Amygdala (tissue), 56 donors: ENCODE measurements at places on chromosomes 11 and 22.
A peak's percentile ranks its signal among the peaks of the same experiment; 100 is the strongest.

DNA sequence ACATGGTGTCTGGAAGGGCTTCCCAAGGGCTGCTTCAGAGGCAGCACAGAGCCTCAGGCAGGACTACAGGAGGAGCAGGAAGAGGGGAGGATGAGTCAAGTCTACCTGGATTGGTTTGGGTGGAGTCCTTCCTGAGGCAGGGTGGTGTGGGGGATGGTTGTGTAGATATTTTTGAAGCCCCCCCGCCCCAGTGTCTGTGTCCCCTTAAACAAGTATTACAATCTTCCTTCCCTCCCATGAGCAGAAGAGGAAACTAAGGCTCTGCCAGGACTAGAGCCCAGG lies 34.7 kb upstream of the FCHSD2 start:
- no peak for DNase-seq

- no peak for DNase-seq
Observed at GRCh38 chr11:128920666-128921065, 22.0 kb downstream of the TP53AIP1 start.

DNA sequence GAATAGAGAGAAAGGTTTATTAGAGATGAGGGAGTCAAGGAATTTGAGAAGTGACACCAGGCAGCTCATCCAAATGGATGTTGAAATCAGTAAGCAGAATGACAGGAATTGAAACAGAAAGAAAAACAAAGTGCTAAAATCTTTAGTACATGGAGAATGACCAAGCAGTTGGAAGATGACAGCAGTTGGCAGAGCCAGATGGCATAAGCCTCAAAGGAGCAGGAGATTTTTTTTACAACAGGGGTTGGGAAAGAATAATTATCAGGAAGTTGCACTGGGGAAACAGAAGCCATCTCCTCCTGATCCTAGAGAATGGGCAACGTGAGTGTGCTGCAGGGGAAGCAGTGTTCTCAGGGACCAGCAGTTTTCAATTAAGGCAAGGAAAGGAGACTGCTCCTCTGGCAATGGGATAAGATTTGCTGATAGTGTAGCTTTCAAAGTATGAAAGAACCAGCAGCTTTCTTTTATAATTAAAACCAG lies 28.9 kb downstream of the RAB39A start:
- DNase-seq = no peak

DNA sequence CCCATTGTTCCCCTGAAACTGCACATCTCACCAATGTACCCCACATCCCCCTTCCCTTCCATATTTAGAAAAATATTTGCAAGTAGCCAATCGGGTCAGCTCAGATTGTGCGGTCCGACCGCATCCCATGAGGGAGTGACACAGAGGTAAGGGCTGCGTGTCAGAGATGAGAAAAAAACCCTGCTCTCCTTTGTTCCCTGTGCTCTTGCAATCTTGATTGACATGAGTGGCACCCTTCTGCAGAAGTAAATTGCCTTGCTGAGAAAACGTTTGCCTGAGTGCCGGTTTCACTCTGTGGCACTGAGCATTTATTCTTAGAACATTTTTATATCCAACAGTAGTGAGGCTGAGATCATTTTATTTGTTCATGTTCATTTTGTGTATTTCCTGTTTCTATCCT lies 81.6 kb upstream of the CCDC90B start:
- no peak for DNase-seq

- DNase-seq = no peak
Observed at GRCh38 chr22:25166266-25167040, 33.2 kb upstream of the CRYBB3 start.

- no peak for DNase-seq
Observed at GRCh38 chr11:66987158-66987620, 12.1 kb downstream of the C11orf86 start.

DNA sequence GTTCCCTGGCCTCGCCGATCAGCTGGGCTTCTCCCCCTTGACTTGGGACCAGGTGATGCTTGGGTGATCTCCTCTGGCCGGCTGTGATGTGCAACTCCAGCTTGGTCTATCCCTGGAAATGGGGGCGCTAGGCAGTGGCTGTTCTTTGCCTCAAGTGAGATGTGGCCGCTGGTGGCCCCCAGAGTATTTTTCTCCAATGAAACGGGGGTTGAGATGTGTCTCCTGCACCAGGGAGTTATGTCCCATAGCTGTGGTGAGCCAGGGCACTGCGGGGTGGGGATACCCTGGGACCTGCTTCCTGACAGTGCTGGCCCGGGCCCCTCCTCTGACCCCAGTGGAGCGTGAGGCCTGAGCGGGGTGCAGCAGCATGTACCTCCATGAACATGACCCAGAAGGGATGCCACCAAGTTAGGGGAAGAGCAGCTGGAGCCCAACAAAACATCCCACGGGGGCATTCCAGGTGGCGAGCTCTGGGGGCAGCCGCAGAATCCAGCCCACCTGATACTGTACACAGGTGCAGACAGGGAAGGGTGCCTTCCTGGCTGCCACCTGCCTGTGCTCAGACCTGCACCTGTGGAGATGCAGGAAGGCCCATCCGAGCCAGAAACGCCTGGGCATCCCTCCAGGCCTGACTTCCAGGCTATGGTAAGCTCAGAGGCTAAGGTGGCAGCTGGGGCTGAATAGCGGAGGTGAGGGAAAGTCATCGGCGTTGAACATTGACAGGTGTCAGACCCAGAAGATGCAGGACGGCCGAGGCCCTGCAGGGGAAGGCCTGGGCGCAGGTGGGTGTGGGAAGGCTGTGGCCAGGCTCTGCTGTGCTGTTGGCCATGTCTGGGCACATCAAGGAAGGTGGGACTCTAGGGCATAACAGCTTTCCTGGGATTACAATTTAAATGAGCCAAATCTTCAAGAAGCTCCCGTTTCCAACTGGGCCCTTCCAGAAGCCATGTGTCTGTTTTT lies 97.3 kb downstream of the CTTN start:
- DNase-seq = no peak

DNA sequence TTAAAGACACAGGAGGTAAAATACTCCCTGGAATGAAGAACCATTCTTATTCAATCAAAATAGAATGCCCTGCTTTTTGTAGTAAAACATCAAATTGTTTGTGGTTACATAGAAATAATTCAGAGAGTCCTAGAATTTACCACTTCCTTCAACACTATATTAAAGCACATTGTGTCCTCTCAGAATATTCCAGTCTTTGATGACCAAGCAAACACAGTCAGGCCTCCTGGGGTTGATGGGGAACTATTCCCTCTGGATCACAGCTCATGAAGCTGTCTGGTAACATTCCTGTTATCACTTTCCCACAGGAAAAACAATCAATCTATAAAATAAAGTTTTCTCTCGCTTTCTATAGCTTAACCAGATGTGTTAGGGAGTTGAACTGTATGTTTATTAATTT lies 389.3 kb downstream of the KCNA4 start:
- no peak for DNase-seq

DNA sequence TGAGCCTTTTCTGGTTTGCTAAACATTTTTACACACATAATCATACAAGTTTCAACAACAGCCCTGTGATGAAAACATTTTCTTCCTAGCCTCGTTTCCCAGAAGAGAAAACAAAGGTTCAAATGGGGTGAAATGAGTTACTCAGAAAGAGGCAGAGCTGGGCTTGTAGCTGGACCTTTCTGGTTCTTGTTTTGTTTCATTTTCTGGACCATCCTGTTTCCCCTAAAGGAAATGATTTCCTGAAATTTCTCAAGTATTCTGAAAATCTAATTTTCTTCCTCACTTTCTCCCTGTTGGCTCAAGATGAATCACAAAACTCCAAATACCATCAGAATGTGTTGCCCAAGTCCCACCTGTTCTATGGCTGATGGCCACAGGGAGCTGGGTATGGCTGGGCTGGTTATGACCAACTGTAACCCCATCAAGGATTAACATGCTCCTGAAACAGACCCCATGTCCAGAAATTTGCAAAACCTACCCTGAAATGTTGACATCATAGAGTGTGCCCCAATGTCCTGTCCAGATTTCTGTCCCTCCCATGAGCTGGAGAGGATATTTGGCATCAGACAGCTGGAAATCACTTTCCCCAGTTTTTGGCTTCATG lies 6.7 kb upstream of the APOL4 start:
- DNase-seq = no peak

DNA sequence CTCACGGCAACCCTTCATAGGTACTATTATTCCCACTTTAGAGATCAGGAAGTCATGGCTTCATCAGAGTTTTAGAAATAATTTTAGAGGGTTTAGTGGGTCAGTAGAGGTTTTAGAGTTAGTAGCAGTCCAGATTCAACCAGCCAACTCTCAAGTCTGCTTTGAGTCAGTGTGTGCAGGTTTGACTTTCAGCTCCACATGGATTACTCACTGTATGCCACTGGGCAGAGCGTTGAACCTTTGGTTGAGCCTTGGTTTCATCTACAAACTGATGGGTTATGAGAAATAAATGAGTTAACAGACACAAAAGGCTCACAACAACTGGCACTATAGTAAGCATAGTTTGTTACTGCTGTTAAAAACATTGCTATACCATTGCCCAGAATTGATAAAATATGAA lies 19.0 kb upstream of the TP53AIP1 start:
- no peak for DNase-seq

GRCh38 chr11:128587415-128587814 lies at the start of gene ETS1:
Gene ETS1, minus strand, starts transcription at chr11:128587558. Its CDS starts 14,428 bp downstream, at chr11:128573130.
- DNase-seq = no peak

- DNase-seq = no peak
Observed at GRCh38 chr11:70206226-70206981, 3.3 kb downstream of the FADD start.

- no peak for DNase-seq
Observed at GRCh38 chr11:109731451-109731850, 309.5 kb downstream of the C11orf87 start.

GRCh38 chr11:36247493-36247892 lies 41.7 kb downstream of the COMMD9 start:
- DNase-seq = no peak

DNA sequence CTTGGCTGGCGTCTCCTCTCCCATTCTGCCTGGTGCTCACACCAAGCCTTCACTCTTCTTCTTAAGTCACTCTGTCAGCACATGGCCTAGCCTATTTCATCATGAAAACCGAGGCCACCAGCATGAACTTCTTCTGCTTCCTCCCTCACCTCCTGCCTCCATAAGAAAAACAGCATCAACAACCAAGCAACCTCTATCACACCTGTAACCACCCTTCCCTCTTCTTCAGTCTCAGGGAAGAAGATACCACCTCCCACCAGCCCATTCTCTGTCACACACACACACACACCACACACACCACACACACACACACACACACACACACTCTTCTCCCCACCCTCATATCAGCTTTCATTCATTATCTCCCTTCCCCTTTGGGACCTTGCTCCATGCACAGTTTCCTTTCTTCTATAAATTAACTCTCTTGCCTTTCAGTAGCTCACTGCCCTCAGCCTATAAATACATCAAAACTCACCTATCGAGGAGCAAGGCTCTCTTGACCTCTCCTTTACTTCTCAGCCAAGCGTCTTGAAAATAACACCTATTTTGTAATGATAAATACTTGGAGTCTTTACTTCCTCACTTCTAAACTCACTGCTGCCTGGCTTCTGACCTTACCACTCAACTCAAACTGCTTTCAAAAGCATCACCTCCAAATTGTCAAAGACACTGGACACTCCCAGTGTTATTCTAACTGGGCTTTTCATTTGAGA lies 36.6 kb downstream of the SC5D start:
- no peak for DNase-seq

DNA sequence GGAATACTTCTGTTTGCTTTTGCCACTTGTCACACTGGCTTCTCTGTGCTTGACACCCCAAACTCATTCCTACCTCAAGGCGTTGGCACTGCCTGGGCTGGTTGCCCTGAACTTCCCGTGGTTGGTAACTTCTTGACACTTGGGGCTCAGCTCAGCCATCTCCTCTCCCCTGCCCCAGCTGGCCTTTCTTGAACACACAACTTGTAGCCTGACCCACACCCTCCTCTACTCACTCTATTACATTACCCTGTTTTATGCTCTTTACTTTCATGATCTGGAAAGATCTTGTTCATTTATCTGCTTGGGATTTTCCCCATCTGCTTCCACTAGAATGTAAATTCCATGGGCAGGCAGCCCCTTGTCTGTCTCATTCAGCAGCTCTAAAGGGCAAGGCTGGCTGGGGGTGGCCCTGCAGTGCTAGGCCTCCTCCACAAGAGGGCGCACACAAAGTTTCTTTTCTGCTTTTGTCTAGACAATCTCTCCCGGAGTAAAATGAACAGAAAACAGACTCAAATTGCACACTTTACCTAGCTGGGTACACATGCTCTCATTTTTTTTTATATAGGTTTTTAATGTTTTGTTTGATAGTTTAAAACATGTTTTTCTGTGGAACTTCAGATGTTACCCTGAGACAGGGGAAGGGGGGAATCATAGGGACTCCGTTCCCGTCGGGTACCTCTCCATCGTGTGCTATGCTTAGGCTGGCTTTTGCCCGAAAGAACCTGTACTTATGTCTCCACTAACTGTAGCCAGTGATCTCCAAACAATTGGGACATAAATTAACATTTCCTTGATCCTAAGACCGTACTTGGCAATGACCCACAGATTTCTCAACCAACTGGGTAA lies 16.4 kb upstream of the MRGPRX2 start:
- peak; percentile 6 for DNase-seq

GRCh38 chr11:2298795-2299761 lies 2.6 kb downstream of the C11orf21 start:
- DNase-seq = no peak

GRCh38 chr11:90774727-90775566 lies 552.1 kb upstream of the CHORDC1 start:
- DNase-seq = no peak

DNA sequence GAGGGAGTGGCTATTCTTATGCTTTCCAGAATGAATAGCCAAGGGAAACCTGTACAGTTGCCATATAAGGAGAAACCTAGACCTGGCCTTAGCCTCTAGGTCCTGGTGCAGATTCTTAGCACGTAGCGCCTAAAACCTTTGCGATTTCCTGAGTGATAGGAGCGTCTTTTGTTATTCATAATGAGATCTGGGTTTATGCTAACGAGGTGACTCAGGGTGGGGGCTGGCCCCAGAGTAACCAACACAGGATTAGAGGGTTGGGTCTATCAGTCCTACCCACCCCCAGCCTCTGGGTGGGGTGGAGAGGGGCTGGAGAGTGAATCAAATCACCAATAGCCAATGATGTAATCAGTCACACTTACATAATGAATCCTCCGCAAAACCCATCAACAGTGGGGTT lies 73.4 kb upstream of the PARVG start:
- DNase-seq = no peak

DNA sequence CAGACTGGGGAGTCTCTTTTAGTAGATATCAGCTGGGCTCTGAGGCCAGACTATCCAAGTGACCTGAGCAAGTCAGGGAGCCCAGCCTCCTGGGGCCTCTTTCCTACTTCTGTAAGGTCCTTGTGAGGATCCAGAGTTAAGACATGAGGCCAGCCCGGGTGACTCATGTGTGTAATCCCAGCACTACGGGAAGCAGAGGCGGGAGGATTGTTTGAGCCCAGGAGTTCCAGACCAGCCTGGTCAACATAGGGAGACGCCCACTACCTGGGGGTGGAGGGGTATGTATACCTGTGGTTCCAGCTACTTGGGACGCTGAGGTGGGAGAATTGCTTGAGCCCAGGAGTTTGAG lies 36.9 kb upstream of the POLA2 start:
- DNase-seq = no peak

GRCh38 chr22:48760481-48761390 lies 1066.9 kb downstream of the BRD1 start:
- DNase-seq = no peak

- no peak for DNase-seq
Observed at GRCh38 chr11:60563553-60564235, 48.5 kb downstream of the MS4A13 start.

- DNase-seq = no peak
Observed at GRCh38 chr11:65560555-65561418, 2.6 kb upstream of the LTBP3 start.

- DNase-seq = no peak
Observed at GRCh38 chr11:109075976-109076375, 346.0 kb upstream of the C11orf87 start.

- no peak for DNase-seq
Observed at GRCh38 chr11:45106440-45106839, 40.0 kb upstream of the PRDM11 start.
